ENCODE measurements at places on chromosomes 11 and 22. TPM values are rescaled to one million over a fixed set of nuclear protein-coding genes. Genes with fewer than 3 reads are reported as not detected.

Gene PATE2
- total RNA-seq: 0.22 TPM

Gene RIBC2
- total RNA-seq: 3.0 TPM

Gene WNT11
- total RNA-seq: not detected

Gene NRXN2
- 0.55 TPM for total RNA-seq

Gene MYRF
- 0.55 TPM for total RNA-seq

Gene SH3BP1
- 11.7 TPM for total RNA-seq

Gene PTPN5
- total RNA-seq: not detected

Gene FLRT1
- 0.12 TPM for total RNA-seq

Gene MMP11
- total RNA-seq: 14.2 TPM

Gene DPP3
- 50.4 TPM for total RNA-seq

Gene JAML
- under 0.01 TPM for total RNA-seq

Gene CABP7
- not detected for total RNA-seq

Gene POU2F3
- 0.12 TPM for total RNA-seq

Gene OR8D4
- not detected for total RNA-seq

Gene PGR
- 4.1 TPM for total RNA-seq

Gene PAMR1
- total RNA-seq: 512 TPM

Gene THOC5
- 59.5 TPM for total RNA-seq

Gene FOLR3
- total RNA-seq: 3.8 TPM

Gene PRG3
- total RNA-seq: not detected

Gene OR52E8
- not detected for total RNA-seq

Gene RHOD
- 14.7 TPM for total RNA-seq

Gene ZNF280B
- 1.1 TPM for total RNA-seq

Gene SELENOH
- total RNA-seq: 131 TPM

Gene GRK2
- 34.7 TPM for total RNA-seq

Gene ELF5
- 0.12 TPM for total RNA-seq

Gene OOSP3
- total RNA-seq: not detected

Gene KRTAP5-1
- total RNA-seq: not detected

Gene CCDC87
- total RNA-seq: 0.25 TPM

Gene ACR
- not detected for total RNA-seq

Gene PARVA
- 19.3 TPM for total RNA-seq

Gene FXYD6
- total RNA-seq: 0.37 TPM

Gene CABP4
- not detected for total RNA-seq
